DMS79 treated with DMSO at 0.1 percent for 48 hours (cell line): ENCODE measurements at places on chromosomes 11 and 22.

- DNase-seq: no peak
These were observed 6.3 kb downstream of the NOX4 start for GRCh38 chr11:89484896-89485295.

DNA sequence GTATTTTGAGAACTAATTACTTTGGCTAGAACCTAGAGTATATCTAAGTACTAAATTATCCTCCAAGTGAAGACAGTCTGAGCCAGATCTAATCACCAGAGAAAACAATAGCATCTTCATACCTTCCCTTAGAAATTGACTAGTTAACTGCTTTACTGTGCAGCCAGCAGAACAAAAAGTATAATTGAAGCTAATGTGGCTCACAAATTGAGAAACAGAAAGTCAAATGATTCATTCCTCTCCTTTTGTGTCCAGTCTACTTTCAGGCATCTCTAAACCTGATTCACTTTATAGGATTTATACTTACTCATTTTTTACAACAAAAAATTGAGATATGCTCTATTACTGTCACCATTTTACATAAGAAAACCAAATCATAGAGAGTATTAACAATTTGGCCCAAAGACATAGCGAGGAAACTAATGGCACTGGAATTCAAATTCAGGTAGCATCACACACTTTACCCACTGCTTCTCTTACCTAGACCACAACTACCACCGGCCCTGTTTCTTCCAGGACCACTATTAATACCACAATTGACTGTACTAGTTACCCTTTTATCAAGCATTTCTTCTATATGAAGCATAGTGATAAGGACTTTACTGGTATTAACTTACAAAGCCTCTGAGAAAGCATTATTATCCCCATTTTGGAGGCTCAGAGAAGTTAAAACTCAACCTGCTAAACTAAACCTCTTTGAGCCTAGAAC is 1402.6 kb upstream of the TENM4 start:
- DNase-seq: no peak

DNA sequence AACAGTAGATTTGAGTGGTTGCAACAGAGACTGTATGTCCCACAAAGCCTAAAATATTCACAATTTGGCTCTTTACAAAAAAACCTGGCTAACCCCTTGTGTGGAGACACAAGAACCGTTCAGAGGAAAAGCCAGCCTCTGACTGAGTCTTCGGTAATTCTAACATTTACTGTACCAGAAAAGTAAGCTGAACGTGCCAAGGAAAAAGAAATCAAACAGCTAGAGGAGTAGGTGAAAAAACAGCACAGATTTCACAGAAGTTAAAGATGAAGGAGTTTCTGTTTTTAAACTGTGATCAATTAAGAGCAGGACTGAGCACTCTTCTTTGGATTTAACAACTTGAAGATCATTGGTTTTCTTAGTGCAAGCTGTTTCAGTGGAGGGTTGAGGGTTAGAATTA is 424.7 kb upstream of the KIRREL3 start:
- DNase-seq: no peak

- no peak for DNase-seq
These were observed 6.4 kb downstream of the BATF2 start for GRCh38 chr11:64990222-64990923.

- no peak for DNase-seq
These were observed at the start of gene FOLR1 for GRCh38 chr11:72191961-72192381. Gene FOLR1 (plus strand): TSS chr11:72192140. CDS start chr11:72192174, 34 bp downstream.

- DNase-seq: no peak
These were observed 5.2 kb downstream of the SMARCB1 start for GRCh38 chr22:23791738-23792645.

DNA sequence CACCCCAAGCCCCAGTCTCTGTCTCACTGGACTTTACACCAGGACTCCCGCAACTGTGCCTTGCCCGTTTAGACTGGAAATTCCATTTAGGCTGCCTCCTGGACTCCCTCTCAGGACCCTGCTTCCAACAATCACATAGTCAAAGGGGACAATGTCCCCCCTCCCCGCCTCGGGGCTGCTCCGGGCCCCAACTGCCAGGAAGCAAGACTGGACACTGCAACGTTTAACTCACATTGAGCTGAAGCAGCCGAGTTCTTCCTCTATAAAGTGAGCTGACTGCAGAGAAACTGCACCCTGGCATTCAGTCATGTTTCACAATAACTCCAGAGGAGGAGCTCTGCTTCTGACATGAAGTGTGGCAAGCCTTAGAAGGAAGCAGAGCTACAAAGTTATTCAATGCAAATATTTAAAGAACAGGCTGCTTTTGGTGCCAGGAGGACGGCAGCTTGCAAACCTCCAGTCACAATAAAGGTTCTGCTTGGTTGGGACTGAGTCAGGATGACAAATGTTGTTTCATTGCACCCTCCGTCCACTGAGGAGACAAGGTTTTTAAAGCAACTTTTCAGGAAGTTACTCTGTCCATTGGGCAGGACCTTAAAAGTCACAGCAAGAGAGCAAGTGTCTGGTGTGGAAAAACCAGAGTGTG is 19.9 kb downstream of the PACSIN2 start:
- no peak for DNase-seq

DNA sequence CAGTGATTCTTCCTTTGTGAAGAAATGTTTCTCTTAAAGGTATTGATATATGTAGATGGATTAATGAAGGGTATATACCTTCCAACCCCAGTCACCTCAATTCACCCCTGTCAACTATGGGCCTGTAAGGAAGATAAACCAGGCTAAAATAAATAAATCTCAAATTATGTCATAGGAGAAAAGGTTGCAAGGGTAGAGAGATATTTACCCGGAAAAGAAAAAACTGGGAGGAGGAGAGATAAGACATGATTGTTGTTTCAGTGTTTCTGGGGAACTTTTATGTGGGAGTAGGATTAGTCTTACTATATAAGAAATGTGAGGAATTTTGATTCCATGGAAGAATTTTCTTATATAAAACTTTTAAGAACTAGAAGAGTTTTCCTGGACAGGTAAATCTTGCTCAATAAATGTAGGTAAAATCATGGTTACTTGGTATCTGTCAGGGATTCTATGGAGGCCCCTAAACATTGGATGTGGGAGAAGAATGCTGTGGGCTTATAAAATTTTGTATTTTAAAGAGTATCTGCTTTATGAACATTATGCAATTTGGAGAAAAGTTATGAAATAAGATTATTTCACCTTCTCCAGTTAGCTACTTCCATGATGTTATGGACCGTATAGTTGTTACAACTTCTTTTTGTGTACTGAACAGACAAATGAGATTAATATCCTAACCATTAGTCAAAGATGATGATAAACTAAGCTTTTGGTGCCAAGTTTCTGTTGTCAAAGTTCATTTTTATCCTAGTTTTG is 6.4 kb downstream of the YAP1 start:
- DNase-seq: no peak

DNA sequence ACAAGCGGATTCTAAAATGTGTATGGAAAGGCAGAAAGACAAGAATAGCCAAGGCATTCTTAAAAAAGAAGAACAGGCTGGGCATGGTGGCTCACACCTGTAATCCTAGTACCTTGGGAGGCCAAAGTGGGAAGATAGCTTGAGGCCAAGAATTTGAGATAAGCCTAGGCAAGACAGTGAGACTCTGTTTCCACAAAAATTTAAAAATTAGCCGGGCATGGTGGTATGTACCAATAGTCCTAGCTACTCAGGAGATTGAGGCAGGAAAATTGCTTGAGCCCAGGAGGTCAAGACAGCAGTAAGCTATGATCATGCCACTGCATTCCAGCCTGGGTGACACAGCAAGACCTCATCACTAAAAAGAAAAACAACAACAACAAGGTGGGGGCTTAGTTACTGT is 46.0 kb upstream of the PPP2R1B start:
- DNase-seq: no peak

DNA sequence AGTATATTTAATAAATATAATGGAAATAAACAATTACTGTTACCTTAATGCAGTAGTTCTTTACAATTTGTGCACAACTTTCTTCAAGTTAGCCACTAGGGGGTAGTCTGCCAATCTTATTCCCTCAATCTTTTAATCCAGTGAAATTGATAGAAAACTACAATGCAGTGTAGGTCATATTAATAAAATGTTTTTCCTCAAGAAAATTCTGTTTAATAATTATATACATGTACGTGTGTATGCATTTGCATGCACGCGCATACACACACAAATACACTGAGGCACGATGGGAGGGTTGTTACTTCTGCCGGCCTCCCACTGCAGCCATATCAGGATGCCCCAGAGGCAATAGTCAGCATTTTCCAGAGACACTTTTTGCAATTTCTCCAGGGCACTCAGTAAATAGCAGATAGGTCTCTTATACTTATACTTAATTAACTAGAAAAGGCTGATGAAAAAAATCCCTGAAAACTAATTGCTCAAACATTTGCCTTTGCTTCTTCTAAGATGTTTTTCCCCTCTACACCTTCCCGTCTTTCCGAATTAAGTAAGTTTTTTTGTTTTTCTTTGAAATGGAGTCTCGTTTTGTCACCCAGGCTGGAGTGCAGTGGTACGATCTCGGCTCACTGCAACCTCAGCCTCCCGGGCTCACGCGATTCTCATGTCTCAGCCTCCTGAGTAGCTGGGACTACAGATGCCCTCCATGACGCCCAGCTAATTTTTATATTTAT is 3.1 kb downstream of the GAB2 start:
- peak; percentile 29 for DNase-seq

DNA sequence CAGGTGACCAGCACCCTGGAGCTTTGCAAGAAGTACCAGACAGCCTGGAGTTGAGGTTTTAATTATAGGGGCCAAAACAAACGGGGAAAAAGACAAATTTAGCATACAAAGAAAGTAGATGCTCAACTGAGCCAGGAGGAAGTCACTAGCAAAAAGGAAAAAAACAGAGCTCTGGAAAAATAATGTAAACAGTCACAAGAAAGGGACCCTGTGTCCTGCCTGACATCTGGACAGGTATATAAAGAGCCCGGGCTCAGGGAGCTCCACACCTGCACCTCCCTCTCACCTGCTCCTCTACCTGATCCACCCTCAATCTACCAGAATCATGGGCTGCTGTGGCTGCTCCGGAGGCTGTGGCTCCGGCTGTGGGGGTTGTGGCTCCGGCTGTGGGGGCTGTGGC is at the start of gene KRTAP5-10:
Gene KRTAP5-10 (plus strand): TSS at position 301 of the 400 bp plus-strand sequence. CDS start 25 bp downstream, at position 326.
- DNase-seq: no peak

GRCh38 chr11:63905179-63905578 is 11.8 kb downstream of the RCOR2 start:
- no peak for DNase-seq

- no peak for DNase-seq
These were observed 17.4 kb upstream of the LRRC55 start for GRCh38 chr11:57164317-57164716.

- DNase-seq: peak; percentile 26
These were observed at the start of gene SLC35E4 for GRCh38 chr22:30635273-30636225. Gene SLC35E4 (plus strand): TSS chr22:30635781. CDS start chr22:30636451, 670 bp downstream.

DNA sequence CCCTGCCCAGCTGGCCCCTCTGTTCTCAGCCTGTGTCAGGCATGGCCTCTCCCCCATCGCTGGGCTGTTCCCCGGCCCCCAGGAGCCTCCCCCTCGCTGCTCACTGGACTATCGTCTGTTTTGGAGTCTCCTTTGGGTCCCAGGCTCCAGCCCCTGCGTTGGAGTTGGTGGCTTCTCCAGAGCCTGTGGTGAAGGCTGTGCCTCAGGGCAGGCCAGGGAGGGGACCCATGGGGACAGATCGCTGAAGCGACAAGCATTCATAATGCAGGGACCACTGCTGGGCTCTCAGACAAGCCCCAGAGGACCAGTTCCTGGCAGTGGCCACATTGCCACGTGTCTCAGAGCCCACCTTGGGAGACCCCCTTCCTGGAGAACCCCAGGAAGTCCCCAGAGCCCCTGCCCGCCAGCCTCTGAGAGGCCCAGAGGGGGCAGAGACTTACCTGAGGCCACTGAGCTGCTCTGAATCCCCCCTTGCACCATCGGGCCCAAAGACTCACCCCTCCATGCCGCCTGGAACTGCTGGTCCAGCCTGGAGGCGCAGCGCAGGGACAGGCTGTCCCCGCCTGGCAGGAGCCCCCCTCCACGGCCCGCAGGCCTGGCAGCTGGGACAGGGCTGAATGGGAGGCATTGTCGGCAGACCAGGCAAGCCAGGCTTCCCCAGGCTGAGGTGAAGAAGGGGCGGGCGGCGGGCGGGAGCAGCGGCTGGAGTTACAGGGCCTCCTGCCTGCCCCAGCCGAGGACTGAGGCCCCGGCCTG is at the start of gene CHADL:
Gene CHADL (minus strand): TSS at position 555 of the 756 bp plus-strand sequence. CDS start 50 bp downstream, at position 505.
- DNase-seq: no peak

GRCh38 chr11:96869207-96869606 is 479.4 kb downstream of the JRKL start:
- DNase-seq: no peak

GRCh38 chr11:19430754-19431398 is 190.1 kb upstream of the E2F8 start:
- DNase-seq: peak; percentile 19

DNA sequence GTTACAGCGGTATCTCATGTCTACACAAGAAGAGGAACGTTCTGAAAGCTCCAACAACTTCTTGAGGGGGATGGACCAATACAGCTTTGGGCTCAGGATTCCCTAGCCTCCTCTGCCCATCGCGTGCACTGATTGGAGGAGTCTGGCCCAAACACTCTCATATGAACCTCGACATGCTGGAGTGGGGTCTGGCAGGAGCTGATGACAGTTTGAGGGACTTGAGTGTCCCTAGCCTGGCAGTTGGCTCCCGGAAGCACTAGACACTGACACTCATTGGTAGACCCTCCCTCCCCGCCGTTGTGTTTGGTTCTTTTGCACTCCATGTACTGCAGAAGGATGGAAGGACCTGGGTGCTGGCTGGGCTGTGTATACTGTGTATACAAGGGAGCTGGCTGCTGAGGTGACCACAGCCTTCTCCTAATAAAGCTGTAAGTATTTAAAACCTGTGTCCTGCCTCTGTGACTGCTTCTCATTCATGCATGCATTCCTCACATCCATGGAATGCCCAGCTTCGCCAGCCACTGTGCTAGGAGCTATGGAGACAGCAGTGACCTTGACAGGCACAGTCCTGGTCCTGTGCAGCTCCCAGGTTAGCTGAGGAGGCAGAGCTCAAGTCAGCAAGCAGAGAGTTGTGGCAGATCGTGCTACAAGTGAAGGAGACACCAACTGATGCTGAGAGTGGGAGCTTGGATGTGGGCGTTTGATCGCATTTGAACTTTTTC is 27.9 kb downstream of the ADAMTS15 start:
- DNase-seq: no peak

GRCh38 chr22:23283591-23284503 is 103.5 kb downstream of the BCR start:
- no peak for DNase-seq

DNA sequence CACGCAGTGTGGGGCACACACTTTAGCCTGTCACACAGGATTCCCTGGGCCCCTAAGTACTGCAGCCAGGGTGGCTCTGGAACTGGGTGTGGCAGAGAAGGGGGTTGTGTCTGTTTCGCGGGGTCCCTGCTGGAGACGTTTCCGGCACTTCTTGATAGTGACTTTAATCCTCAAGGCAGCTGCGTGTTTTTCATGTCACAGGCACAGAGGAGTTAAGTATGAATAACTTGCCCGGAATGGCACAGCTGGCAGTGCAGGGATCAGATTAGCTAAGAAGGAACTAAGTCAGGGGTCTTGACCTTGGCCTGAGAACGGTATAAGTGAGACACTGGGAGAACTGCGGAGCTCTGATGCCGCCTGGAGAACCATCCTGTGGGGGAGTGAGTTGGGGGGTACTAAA is 7.5 kb upstream of the KRTAP5-7 start:
- no peak for DNase-seq

- no peak for DNase-seq
These were observed 728 bp downstream of the MMP27 start for GRCh38 chr11:102704841-102705240.

- no peak for DNase-seq
These were observed 67.9 kb downstream of the PIWIL4 start for GRCh38 chr11:94635072-94635471.

GRCh38 chr11:17021511-17021910 is 7.3 kb upstream of the PLEKHA7 start:
- DNase-seq: no peak

- no peak for DNase-seq
These were observed 1.1 kb upstream of the APLP2 start for GRCh38 chr11:130068546-130068985.
